ENCODE measurements at places on chromosomes 3 and 15. TPM values are rescaled to one million over a fixed set of nuclear protein-coding genes. Genes with fewer than 3 reads are reported as not detected.

Gene KCNAB1
- total RNA-seq: 2.3 TPM

Gene ELP6
- total RNA-seq: 15.3 TPM

Gene FMN1
- 1.7 TPM for total RNA-seq

Gene ANKUB1
- not detected for total RNA-seq

Gene LTK
- total RNA-seq: 1.4 TPM

Gene LRTM1
- not detected for total RNA-seq

Gene HYAL3
- 2.1 TPM for total RNA-seq

Gene SLC6A11
- not detected for total RNA-seq

Gene PLA2G4E
- 0.06 TPM for total RNA-seq

Gene PIGZ
- 4.7 TPM for total RNA-seq

Data from right cardiac atrium (tissue), 5 donors.